ENCODE measurements at places on chromosomes 2 and 18.
A peak's percentile ranks its signal among the peaks of the same experiment; 100 is the strongest.

- peak; percentile 92 for DNase-seq
Measured at GRCh38 chr2:148273158-148273691, 252.3 kb downstream of the MBD5 start.

GRCh38 chr2:164910101-164910899 lies 45.0 kb downstream of the SLC38A11 start:
- DNase-seq, result peak; percentile 68

GRCh38 chr2:234879671-234880455 lies 72.0 kb upstream of the SH3BP4 start:
- DNase-seq, result peak; percentile 63

- DNase-seq, result no peak
Measured at GRCh38 chr18:76985951-76986236, 146.7 kb downstream of the MBP start.

- DNase-seq, result peak; percentile 63
Measured at GRCh38 chr2:13821255-13821880, 811.1 kb upstream of the LRATD1 start.

DNA sequence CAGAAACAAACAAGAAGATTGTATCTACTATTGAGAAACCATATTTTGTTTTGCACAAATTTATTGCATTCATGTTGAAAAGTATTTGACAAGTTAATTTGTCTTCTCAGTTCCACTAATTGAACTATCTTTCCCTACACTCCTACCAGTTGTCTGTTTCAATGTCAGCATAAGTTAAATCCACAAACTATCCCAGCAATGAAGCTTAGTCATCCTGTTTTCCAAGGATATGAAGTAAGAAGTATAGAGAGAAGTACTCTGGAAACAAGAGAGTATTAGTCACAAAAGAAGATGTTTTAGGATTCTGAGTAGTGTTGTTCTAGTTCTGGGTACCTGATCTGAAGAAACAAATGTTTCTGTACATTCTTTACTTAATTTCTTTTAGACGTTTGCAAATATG lies 261.6 kb upstream of the ZNF804A start:
- DNase-seq, result peak; percentile 21

DNA sequence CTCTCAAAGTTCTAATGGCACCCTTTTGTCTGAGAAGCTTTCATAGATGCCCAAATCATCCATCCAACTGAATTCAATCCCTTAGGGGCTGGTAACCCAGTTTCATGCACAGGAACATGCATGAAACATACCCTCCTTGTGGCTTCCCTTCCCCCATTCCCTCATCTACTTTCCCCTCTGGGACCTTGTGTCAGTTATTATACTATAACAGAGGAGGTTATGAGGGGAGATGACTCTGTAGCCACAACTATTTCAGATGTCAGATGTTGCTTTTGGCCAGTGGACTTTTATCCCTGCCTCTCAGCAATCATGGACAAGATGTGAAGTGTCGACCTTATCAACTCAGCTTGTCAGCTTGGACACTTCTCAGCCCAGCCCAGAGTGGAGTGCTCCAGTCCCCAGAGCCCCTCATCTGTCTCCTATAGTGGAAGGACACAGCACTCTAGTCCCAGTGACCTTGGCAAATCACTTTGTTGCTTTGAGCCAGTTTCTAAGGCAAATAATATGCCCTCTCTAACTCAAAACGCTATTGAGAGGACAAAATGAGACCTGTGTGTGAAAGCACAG lies 8.4 kb downstream of the DHRS9 start:
- DNase-seq, result peak; percentile 53

GRCh38 chr2:241935314-241935713 lies 65.8 kb downstream of the RTP5 start:
- DNase-seq, result peak; percentile 17

DNA sequence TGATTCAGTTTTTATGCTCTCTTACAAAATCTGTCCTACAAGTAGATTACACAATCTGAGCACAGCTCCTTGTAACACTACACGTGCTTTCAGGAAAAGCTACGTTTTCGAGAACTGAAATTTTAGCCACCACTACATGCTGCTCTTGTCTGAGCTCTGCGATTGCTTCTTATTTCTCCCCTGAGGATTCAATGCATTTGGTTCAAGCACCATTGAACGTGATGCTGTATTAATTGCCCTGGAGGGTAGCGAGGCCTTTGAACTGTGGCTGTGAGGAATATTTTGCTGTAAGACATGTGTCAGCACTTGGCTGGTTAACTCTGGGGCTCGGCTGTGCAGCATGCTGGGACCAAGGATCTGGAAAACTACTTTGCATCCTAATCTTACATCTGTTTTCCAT lies 405.8 kb downstream of the EPHA4 start:
- no peak for DNase-seq

DNA sequence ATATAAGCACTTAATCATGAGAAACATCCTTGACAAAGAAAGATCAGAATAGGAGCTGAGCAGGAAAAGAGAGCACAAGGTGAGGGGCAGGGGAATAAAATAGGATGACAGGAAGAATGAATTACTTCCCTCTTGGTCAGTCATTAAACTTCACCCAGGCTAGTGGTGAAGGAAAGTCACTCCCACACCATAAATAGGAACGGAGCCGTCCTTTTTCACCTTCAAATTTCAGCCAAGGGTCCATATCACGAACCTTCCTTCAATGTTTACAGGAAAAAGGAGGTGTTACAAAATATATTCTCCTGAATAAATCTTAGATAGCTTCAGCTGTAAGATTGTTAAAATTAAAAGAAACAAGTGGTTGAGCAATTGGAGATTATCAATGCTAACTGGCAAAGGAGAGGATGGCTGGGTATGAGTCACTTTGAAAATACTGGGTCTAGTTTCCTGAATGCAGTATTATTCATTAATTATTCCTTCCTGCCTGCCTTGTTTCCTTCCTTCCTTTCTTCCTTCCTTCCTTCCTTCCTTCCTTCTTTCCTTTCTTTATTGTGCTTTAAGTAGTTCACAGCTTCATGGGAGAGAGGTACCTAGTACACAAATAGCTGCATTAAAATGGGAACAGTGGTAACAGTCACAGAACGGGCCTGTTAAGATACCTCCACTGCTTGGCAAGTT lies 292.3 kb upstream of the ID2 start:
- peak; percentile 68 for DNase-seq

DNA sequence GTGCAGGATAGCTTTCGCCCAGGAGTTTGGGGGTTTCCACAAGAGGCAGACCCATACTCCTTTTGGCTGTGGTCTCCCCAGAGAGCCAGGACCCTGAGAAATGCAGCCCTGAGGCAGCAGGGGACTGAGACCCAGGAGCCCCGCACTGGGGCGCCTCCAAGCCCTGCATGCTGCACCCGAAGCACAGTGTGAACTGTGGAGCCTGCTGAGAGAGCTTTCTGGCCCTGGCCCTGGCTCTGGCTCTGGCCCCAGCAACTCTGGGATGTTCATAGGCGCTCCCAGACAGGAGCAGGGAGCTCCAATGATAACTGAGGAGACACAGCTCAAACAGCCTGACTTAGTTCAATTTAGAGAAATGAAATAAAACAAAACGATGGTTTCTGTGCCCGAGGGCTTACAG lies 96.4 kb upstream of the TEX51 start:
- DNase-seq, result no peak

DNA sequence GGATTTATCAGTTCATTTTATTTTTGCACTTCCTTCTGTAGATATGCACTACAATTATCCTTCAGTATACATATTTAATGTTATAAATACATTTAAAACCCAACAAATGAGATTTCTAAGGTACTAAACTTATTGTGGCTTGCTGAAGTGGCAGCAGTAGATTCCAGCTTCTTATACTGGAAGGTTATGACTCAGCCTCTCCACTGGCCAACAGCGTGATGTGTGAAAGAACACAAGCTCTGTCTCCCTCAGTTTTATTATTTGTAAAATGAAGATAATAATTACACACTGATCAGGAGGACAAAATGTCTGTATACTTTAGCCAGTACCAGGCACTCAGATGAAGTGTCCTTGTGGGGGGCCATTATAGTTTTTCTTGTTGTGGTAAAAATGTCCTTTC lies 1147.1 kb downstream of the CNTNAP5 start:
- no peak for DNase-seq

DNA sequence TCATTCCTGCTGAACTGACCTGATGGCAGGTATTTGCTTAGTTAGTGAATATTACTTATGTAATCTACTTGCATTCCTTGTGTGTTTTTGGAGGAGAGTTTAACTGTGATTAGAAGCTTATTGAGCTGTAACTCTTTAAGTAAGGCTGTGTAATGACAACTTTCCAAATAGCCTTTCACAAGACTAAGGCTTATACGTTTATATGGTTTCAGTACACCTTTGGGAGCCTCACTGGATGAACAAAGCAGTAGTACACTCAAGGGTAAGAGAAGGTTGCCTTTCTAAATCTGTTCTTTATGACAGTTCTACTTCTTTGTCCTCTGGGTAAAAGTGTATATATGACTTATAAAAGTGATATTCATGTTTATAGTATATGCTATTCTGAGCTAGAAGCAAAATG lies 4.3 kb downstream of the ITPRID2 start:
- DNase-seq, result no peak
